Amniotic stem cell (primary cell): ENCODE measurements at places on chromosomes 4 and X.

DNA sequence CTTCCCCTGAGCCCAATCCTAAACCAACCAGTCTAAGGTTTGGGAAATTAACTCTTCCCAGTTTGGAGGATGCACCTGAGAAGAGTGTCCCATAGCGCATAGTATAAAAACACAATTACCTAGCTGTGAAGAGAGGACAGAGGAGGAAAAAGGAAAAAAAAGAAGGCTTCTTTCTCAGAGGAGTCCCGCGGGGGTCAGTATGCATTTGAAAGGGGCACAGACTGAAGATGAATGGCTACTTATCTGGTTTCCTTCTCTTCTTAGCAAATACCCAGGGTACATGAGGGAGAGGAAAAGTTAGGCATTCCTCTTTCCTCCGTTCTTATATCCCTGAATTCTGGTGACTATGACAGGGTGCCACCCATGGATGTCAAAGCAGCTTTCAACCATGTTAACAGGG lies 96.9 kb downstream of the TMEM47 start:
- no peak for DNase-seq

DNA sequence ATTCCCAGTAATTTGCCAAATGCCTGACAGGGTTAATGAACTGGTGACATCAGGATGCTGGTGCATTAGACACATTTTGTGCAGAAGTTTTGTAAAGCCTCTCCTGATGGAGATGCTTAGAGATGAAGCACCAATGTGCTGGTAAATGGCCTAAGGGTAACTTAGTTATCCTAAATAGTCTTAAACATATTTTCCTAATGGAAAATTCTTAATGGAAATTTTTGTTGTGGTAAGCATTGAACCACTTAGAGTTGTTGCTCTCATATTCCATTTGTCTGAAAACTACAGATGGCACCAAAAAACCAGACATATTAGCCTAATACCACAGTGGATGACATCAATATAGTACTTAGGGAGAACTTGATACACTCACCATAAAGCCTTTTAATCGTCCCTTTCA lies 154.5 kb upstream of the ANK2 start:
- no peak for DNase-seq

GRCh38 chrX:46574774-46575381 lies 1.3 kb downstream of the CHST7 start:
- DNase-seq, result no peak

DNA sequence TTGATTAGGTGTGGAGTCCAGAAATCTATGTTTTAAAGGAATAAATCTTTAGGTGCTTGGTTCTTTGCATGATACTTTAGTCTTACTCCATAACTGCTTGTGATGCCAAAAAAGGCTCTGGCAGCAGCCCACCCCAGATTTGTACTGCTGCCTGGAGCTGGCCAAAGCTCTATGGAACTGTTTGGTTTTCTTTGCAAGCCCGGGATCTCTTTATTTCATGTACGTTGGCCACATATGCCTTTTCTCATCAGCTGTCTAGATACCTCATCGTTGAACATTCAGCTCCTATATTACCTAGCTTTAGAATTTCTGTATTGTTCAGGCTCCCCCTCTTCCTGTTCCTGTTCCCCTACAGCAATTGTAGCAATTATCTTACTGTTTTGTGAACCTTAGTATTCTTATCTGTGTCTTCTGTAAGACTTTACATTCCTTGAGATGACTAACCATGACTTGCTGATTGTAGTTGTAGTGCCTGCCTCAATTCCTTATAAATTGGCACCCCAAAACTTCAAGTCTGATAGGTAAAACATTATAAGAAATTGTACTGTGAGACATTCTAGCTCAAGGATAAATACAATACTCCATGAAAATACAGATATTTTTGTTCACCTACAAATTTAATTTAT lies 199.4 kb upstream of the GPRIN3 start:
- DNase-seq, result no peak

DNA sequence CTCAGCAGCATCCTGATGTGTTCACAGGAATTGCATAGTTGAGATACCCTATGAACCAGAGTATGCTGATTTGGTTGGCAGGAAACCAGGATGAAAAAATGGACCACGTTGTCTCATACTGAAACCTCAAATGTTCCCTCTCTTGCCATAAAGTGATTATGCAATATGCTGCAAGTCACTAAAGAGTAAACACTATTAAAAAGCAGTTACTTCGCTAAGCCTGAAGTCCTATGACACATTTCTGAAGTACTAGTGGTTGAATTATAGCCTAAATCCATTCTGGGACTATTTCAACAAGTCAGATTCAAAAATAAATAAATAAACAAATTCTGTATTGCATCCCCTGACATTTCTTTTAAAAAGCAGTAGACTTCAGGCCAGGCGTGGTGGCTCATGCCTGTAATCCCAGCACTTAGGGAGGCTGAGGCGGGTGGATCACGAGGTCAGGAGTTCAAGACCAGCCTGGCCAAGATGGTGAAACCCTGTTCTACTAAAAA lies 106.0 kb upstream of the NAP1L5 start:
- DNase-seq, result peak; percentile 24

DNA sequence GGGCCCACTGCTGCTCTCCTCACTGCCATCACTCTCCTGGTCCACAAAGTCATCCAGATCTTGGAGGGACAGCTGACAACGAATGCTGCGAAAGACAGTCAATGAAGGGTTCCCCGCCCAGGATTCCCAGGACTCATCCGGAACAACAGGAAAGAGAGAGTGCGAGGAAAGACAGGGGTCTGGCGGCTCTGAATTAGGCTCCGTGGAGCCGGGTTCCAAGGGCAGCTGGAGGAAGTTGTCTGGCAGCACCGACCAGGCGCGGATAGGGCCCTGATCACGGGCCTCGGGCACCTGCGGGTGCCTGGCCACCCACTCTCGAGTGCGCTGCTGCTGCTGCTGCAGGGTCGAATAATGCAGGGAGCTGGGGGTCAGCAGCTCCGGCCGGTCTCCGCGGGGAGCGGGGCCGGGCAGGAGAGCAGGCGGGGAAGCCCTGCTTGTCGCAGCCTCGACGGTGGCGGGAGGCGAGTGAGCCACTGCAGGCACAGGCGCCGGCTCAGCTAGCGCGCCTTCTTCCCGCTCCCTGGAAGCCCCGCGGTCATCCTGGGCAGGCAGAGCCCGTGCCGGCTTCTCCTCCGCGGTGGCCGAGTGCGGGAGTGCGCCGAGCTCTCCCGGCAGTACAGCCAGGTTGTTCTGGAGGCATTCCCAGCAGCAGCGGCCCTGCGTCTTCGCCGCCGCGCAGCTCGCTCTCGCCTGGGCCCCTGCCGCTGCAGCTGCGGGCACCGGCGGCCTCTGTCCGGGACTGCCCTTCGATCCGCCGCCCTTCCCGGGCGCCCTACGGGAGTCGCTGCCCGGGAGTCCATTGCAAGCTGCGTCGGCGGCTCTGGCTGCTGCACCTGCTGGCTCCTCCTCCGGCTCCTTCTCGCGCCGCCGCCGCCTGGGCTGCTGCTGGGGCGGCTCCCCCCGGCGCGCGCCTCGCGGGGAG lies 1.1 kb downstream of the SOWAHB start:
- no peak for DNase-seq

- DNase-seq, result no peak
These were observed 94.6 kb downstream of the IRS4 start for GRCh38 chrX:108641589-108642272.

DNA sequence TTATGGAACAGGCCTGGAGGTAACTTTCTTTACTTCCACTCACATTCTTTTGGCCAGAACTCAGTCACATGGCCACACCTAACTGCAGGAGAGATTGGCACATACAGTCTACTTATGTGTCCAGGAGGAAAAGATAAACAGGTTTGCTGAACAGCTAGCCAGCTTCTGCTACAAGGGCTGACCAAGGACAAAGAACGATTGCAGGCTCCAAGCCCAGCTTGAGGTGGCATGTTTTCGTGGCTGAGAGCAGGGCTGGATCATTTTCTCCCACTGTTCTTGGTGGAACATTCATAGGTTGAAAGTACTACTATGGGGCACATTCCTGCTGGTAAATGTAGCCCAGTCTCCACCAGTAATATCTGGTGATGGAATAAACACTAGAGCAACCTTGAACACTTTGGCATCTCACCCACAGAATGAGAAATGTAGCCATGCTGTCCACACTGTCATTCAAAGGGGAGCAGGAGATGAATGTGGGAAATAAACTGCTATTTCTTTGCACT lies 28.2 kb downstream of the NHS start:
- no peak for DNase-seq

DNA sequence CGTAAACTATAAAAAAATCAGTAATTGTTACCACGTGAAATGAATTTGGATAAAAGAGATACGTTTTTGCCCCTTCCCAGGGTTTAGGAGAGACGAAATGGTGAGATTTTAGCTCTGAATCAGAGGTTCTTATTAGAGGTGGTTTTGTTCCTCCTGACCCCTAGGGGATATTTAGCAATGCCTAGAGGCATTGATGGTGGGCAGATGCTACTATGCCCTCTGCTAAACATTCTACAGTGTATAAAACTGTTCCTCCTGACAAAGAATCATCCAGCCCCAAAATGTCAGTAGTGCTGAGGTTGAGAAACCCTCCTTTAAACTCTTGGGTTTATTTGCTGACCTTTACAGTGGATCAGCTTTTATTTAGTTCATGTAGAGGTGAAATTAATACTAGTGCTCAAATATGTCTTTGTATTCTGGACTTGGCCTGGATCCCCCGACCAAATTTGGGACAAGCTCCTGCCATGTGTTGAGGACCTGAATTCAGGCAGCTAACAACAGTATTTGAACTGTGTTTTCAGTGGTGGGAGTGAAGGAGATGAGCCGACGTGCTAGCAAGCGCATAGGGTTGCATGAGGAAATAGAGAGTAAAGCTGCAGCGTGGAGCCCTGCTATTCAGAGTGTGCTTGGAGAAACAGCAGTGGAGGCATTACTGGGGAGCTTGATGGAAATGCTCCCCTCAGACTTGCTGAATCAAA lies 126.1 kb downstream of the PTTG2 start:
- DNase-seq, result no peak

DNA sequence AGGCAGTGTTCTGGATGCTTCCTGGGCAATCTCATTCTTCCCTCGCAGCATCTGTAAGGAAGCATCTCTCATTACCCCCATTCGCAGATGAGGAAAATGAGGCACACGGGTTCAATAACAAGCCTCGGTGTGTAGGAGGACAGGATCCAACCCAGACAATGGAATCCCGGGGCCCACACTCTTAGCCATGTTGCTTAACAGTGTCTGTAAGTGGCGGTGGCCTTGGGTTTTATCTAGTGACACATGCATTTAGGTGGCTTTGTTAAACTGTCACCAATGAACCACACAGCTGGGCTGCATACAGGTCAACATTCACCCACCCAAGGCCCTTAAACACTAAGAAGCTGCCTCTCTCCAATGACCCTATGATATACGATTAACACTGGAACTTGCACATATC lies 22.6 kb downstream of the RELL1 start:
- DNase-seq, result no peak

- DNase-seq, result no peak
These were observed 664 bp downstream of the MED12 start for GRCh38 chrX:71118985-71119535.

DNA sequence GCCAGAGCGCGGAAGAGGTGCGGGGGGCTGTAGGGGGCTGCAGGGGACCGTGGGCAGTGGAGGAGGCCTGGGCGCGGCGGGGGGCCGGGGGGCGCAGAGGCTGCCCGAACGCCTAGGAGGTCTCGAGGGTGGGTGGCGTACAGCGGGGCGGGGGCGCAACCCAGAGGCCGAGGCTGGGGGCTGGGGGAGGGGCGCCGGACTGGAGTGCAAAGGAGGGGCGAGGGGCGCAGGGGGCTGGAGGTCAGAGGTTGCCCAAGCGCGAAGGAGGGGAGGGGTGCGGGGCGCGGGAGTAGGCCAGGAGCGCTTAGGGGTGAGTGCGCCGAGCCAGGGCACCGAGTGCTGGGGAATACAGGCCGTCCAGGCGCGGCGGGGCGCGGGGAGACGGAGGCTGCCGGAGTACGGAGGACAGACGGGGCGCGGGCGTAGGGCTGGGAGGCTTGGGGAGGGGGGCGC lies 255 bp downstream of the GYG2 start:
- DNase-seq, result no peak

- no peak for DNase-seq
These were observed 58.8 kb downstream of the PPP3CA start for GRCh38 chr4:101288365-101289145.

DNA sequence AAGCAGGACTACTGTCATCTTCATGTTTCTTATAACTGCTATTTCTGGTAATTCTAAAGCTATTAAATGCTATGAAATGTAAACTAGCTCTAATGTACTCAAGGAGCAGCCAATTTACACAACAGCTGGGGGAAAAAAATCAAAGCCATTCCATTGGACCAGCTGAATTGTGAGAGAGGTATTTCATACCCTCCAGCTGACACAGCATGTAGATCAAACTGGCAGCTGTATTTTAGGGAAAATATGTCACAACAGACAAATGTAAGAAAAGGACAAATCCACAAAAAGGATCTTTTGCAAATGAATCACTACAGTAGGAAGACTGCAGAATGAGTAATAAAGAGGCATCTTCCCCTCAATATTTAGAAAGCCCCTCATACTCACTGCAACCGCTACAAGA lies 65.2 kb upstream of the FAM47B start:
- no peak for DNase-seq

DNA sequence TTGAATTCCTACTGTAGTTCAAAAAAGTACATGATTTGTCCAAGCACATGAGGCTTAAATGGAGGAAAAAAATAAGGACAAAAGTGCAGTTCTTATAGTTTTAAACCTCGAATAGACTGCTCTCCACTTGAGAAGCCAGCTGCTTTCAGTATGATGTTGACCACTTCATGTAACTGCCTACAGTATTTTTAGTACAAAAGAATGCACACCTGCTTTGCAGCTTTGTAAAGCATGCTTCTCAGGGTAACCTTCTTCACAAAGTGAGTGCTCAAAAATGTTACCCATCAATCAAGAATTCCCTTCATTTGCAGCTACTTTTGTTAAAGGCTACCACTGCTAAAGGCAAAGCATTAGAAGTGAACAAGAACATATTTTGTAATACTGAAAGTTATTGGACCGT lies 83.4 kb upstream of the FAM47B start:
- DNase-seq, result no peak

DNA sequence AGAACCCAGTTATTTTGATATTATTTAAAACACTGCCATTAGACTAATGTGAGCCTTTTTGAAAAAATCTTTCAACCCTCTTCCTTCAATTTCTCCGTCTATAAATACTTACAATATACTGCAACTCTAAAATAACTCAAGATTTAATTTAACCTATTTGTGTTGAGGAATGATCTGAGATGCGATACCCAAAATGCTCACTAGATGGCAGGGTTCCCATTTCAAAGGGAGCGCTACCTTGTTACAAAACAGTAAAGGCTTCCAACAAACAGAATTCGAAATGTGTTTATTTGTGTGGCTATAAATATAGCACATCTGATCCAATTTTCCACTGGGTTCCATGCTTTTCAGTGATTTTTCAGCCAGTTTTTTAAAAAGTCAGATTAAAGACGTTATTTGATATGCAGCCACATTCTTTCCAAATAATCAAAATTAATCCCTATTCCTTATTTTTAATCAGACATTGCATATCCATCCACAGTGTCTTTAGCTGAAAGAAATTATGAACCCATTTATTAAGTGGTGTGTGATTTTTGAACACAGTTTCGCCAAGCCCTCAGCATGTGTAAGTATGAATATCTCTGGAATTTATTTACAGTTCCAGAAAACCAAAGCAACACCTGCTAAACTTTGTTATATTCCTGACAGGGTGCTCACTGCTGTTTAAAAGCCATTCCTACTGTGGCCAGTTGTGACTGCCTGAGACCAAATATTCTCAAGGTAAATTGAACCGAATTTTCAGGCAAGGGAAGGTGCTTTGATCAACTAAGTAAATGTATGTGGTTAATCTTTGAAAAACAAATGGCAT lies 668.0 kb upstream of the LCORL start:
- peak; percentile 21 for DNase-seq

- DNase-seq, result no peak
These were observed 201.3 kb upstream of the GNPDA2 start for GRCh38 chr4:44927399-44928380.

GRCh38 chrX:16320765-16321355 lies 153.6 kb downstream of the MAGEB17 start:
- no peak for DNase-seq
